ENCODE measurements at places on chromosomes 5 and 9. TPM values are rescaled to one million over a fixed set of nuclear protein-coding genes. Genes with fewer than 3 reads are reported as not detected.

Gene NR5A1
- not detected for total RNA-seq

Gene TARS1
- 58.7 TPM for total RNA-seq

Gene SPINK13
- not detected for total RNA-seq

Gene PCDHA9
- total RNA-seq, result 0.03 TPM

Gene CARTPT
- total RNA-seq, result not detected

Gene SHOC1
- not detected for total RNA-seq

Gene MPDZ
- 97.3 TPM for total RNA-seq

Gene NAIP
- 9.2 TPM for total RNA-seq

- no peak for DNase-seq
These were observed 1165.5 kb downstream of the CDH12 start for GRCh38 chr5:21687621-21688020.

DNA sequence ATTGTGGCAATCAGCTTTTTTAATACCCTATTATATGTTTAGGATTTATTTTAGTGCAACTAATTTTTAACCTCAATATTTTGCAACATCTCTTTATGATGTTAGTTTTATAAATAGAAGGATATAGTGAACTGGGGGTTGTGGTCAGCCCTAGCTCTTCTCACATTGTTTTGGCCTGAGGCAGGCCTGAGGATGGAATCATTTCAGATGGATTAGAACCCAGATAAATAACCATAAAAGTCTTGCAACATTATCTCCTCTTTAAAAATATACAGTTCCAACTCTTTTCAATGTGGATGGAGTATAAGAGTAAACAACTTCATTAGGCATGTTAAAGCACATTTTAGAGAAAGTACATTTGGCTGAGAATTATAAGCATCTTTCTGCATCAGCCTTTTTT lies 522.7 kb downstream of the NR2F1-AS1 start:
- DNase-seq, result no peak

- DNase-seq, result no peak
These were observed 594 bp downstream of the ANKRD18A start for GRCh38 chr9:38619556-38620447.

DNA sequence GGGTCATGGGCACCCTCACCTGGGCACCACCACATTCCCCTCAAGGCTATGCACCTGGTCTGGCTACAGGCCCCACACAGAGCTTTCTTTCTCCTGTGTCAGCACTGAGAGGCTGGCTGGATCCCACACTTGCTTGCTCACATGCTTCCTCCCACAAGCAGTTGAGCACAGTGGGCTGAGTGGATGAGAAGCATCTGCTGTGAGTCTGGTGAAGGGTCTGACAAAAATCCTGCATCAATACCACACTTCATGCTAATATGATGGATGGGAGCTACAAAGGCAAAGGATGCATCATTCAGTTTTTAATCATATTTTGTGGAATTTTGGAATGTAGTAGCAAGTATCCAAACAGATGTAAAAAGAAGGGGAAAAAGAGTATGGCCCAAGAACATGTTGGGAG lies 830.8 kb upstream of the PTPRD start:
- no peak for DNase-seq

DNA sequence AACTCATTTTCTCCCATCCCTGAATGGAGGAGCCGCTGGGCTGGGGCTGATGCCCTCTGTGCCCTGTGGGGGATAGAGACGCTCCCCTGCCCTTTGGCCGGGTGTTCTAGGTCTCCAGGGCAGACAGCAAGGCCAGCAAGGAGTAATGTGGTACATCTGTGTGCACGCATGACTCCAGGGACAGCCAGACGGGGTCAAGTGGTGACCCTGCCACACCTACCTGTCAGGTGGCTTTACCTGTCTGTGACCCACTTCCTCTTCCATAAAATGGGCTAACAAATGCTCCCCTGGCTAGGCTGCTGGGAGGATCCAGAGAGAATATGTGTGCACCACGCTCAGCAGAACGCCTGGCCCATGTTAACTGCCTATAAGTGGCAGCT lies 35.4 kb upstream of the BARHL1 start:
- DNase-seq, result no peak

- peak; percentile 98 for DNase-seq
These were observed at the start of gene ST6GALNAC4 for GRCh38 chr9:127916720-127917581. ST6GALNAC4 (minus strand) TSS chr9:127917041; CDS start chr9:127916419, 622 bp downstream.

DNA sequence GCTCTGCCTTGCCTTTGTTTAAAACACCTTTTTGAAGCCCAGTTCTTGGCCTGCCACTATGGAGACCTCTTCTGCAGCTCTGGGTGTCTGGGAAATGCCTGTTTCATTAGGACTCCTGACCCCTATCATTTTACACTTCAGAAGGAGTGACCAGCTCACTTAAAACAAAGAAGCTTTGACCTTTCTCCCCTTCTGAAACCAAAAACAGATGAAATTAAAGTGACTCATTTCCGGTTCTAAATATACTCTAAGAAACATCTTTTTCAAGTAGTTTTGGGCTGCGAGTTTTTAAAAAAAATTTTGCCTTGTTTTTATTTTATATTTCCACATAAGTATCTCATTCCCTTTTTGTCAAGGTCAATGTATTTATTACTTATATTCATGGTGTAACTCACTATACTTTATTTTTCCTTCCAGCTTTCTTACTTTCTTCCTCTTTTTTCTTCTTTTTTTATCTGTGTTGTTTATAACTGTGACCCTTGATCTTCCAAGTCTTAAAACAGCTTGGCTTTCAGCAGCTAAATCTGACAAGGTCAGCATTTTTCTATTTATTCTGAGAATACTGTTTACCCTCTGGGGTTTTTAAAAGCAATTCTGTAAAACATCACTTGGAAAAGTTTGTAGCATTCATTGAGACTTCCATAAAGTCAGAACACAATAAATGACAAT lies 672.9 kb downstream of the NR2F1-AS1 start:
- DNase-seq, result no peak

DNA sequence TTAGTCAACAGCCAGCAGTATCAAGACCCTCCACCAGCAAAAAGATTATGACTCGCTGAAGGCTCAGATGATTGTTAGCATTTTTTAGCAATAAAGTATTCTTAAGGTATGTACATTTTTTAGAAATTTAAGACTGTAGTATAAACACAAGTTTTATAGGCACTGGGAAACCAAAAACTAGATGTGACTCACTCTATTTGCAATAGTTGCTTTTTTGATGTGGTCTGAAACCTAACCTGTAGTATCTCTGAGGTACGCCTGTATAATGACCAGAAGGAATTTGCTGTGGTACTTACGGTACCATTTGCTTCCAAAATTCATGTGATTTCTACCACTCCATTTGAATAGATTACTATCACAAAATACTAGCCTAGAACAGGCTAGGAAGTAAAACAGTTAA lies 60.8 kb downstream of the WDR41 start:
- DNase-seq, result no peak

DNA sequence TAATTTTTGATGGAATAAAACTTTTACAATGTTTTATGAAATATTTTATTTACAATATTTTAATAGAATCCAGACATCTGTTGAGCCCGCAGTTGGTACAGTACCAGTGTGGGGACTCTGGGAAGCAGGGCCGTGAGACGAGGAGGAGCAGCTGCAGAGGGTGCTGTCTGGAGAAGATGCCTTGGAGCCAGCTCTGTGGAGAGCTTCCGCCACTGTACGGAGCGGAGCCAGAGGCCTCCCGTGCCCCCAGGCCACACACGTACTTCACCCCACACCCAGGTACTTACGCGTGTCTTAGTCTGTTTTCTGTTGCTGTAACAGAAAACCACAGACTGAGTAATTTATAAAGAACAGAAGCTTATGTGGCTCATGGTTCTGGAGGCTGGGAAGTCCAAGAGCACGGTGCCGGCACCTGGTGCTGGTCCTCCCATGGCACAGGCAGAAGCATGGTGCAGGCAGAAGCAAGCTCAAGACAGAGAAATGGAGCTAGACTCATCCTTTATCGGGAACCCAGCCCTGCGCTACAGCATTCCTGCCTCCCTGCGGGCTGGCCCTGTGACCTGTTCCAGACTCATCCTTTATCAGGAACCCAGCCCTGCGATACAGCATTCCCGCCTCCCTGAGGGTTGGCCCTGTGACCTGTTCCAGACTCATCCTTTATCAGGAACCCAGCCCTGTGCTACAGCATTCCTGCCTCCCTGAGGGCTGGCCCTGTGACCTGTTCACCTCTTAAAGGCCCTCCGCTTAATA lies 23.3 kb downstream of the CEP72 start:
- peak; percentile 61 for DNase-seq

Data from cardiac septum (tissue), 1 donor.